ENCODE measurements at places on chromosomes 16 and 17.

DNA sequence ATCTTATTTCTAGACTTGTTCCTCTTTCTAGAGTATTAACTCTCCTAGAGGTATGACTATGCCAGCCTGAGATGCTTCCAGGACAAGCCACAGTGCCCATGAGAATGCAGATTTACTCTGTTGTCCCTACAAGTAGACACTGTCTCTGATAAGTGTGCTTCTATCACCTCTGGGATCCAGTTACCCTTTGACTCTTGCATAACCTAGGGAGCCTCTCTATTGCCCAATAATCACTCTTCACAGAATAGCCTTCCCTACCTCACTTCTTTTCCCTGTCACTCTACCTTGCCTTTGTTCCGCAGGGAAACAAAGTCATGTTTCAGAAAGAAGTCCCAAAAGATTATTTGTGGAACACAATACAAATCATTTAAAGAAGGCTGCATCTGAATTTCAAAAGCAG is 1.6 kb upstream of the KRT34 start:
- peak; percentile 18 for DNase-seq

GRCh38 chr17:32519228-32520103 is 32.7 kb downstream of the CDK5R1 start:
- peak; percentile 79 for DNase-seq

DNA sequence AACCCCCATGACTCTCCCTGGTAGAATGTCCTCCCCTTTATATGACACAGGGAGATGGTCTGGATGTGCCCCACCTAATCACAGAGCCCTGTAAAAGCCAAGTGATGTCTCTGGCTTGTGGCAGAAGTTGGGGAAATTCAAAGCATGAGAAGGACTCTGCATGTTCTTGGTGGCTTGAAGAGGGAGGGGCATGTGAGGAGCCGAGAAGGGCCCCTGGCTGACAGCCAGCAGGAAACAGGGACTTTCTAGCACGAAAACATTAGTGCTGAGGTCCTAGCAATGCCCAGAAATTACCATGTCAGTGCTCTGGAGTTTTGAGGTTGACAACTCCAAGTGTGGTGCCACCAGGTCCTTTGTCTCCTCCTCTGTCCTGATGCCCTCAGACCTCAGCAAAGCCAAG is 75.9 kb downstream of the USP22 start:
- DNase-seq = no peak

DNA sequence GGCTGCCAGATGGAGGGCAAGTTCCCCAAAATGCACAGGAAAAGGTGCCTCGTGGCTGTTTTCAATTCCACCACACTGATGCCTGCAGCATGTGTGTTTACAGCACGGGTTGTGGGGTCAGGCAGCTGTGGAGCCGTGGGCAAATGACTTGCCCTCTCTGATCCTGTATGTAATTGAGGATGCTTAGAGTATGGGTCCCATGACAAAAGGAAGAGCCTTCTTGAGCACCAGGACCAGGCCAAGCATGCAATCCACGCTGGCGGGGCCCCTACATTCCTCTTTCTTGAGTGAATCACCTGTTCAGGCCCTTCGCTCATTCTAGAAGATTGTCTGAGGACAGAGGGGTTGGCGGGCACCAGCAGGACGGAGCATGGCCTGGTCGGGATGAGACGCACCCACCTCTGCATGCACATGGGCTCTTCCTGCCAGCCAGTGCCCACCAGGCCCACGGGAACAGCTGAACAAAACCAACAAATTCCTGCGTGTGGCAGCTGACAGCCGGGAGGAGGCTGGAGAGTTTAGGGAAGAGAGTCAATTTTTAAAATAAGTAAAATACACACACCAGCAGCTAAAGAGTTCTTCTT is 1.4 kb upstream of the CTRB2 start:
- no peak for DNase-seq

- no peak for DNase-seq
Observed at GRCh38 chr16:75099075-75099667, 17.4 kb downstream of the LDHD start.

GRCh38 chr17:18261146-18261515 is 669 bp downstream of the MIEF2 start:
- no peak for DNase-seq

DNA sequence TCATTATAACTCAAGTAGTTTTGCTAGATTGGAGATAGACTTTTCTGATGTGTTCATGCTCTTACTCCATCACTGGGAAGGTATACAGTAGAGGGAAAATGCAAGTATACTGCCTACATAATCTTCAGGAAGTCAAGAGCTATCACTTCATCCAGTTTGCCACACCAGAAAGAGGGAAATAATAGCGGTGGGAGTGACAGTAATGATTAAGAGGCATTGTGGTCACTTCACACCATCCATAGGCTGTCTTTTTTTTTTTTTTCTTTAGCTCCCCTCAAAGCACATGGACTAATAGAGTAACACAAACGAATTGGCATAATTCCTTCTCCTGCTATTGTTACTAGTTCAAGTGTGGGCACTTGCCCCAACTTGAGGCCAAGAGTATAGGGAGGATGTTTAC is 28.4 kb upstream of the HLF start:
- DNase-seq = no peak

DNA sequence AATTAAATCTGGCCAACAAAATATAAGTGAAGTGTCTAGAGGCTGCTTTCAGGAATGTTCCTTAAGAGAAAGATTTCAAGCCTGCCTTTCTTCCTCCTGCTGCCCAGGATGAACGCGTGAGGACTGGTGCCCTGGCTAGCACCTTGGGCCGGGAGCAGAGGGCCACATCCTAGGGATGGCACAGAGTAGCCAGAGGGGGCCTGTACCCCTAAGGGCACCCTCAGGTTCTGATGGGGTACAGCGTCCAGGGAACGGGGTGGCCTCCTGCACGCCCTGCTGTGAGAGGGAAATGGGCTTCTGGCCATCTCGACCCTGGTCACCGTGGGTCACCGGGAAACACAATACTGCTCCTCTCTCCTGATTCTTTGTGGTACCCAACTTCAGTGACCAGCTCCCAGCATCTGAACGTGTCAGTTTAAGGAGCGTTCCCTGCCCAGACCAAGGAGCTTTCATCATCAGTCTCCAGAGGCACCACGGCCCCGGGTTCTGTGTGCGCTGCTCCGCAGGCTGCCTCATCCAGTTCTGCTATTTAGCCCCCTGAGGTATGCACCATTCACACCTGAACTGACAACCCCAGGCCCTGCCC is 40.3 kb downstream of the MAP1LC3B start:
- no peak for DNase-seq
